ENCODE measurements at places on chromosomes 4 and X.

GRCh38 chrX:111650845-111651244 lies 30.1 kb upstream of the ALG13 start:
- no peak for DNase-seq

DNA sequence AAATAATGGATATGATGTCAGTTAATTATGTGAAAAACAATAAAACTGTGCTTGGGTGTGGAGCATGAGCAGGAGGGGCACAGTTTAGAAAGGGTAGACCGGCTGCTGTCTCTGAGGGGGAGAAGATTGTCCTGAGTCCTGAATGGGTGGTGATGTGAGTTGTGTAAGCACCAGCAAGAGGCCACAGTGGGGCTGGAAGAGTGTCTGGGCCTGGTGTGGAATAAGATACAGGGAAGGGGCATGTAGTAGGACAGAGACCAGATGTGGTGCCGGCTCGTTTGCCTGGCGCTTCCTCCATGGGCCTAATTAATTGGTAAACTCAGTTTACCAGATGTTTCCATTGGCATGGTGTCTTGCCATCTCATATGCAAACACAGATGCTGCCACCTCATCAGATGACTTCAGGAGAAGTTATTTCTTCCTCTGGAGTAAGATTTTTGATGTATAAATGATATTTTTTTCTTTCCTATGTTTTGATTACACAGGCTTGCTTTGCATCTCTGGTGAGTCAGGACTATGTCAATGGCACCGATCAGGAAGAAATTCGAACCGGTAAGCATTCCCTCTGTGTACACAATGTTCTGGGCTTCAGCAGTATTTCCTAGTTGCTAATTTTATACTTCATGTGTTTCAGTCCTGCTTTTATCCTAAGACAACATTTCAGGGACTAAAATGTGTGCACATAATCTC lies 5.1 kb downstream of the MED28 start:
- DNase-seq, result no peak

DNA sequence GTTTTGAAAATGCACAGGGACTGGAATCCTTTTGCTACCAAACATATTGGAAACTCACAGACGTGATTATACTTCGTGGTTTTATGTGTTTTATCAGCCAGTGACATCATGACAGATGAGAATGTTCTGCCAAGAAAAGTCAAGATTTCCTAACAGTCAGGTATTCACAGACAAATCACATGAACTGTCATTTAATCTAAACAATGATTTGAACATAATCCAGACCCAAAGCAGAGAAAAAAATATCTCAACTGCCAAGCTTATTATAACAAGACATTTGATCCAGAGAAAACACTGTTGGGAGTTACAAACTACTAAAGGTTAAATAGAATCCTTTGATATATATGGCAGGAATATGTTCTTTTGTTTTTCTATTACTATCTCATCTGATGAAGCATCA lies 635.9 kb upstream of the FRG1 start:
- DNase-seq, result no peak

- peak; percentile 100 for DNase-seq
Measured at GRCh38 chr4:128287871-128288688, 467 bp upstream of the PGRMC2 start.

DNA sequence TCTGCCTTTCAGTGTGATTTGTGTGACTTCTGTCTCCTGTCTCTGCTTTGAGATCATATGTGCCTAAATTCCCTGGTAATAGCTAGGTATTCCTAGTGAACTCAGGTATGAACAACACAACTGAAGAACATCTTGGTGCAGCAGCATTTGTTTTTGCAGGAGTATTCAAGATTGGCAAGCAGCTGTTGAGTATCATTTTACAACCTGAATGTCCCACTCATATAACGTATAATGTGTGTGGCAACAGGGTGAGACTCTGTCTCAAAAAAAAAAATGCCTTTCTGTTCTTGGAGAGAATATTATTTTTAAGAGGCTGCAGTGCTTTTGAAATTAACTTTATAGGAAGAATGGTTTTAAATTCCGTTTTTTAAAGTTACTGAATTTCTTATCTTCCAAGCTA lies 7.7 kb downstream of the LSM6 start:
- no peak for DNase-seq

- no peak for DNase-seq
Measured at GRCh38 chr4:55013431-55013955, 111.9 kb downstream of the KDR start.

- DNase-seq, result no peak
Measured at GRCh38 chrX:137926090-137926489, 360.2 kb downstream of the ZIC3 start.

DNA sequence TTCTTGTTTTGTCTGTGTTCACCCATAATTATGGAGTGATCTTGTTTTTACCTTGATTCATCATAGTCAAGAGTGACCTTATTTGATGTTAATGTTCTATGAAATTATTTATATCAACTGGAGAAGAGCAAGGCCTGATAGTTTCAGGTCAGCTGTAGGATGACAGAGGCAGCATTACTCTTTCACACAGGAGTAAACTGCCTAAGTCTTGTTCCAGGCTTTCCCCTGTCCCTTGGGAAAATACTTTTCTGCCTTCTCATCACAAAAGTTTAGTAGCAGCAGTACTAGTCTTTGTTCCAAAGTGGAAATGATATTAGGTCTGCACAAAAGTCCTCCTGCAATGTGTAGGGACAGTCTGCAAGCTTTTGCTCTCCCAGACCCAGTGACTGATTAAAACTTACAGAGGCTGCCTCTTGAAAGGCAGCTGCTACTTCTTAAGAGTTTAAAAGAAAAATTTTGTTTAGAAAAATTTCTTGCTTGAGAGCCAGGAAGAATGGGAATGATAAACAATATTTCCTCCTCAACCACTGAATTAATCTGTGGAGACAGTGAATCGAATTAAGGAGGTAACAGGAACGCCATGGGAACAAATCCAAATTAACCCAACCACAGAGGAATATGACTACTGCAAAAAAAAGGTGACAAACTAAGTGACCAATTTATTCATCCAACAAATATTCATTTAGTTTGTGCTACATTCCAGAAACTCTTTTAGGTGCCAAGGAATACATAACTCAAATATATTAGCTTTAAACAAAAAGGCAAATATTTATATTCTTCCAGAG lies 991.4 kb upstream of the PABPC4L start:
- no peak for DNase-seq

Data from hypothalamus (tissue), 51 donors.